ENCODE measurements at places on chromosomes 11 and 22.

- no peak for DNase-seq
Measured at GRCh38 chr11:63920126-63920938, 3.4 kb upstream of the RCOR2 start.

- DNase-seq = no peak
Measured at GRCh38 chr22:43432883-43433415, 21.1 kb downstream of the MPPED1 start.

DNA sequence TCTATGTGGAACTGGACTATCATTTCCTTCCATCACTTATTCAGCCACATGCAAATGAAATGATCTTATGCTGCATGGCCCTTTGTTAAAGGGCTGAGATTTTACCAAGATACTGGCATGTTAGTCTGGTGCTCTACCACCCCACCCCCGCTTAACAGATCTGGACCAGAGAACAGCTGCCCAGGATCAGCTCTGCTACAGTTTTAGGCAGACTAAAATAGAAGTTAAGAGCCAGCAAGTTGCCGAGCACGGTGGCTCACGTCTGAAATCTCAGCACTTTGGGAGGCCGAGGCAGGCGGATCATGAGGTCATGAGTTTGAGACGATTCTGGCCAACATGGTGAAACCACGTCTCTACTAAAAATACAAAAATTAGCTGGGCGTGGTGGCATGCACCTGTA lies 4.6 kb downstream of the DDB1 start:
- no peak for DNase-seq

DNA sequence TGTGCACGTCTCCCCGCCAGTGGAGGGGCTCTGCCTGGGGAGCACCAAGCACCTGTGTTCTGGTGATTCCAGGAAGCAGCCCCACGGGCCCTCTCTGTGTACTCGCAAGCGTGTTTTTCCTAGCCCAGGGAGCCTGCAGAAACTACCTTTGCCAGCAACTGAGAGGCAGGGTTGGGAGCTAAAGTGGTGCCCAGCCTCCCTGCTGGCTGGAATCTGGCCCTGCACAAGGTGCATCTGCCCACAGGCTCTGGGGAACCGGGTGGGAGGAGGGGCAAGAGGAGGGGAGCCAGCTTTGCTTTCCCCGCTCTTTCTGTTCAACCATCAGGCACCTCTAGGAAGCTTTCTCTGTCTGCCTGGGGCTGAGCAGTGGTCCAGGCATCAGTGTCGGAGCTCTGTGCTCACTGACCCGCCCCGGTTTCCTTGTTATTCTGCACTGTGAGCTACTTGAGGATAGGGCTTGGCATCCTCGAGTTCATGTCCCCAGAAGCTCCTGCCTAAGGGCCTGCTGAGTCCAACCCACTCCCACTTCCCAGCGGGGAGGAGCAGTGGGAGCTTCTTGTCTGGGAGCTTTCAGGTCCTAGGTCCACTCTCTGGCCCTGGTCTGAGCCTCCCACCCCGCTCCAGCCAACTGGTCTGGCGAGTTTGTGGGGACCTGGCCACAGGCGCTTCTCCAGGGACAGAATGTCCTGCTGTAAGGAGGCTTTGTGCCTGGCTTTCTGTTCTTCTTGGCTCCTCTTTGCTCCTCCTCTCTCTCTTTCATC lies 14.9 kb downstream of the DAGLA start:
- no peak for DNase-seq

DNA sequence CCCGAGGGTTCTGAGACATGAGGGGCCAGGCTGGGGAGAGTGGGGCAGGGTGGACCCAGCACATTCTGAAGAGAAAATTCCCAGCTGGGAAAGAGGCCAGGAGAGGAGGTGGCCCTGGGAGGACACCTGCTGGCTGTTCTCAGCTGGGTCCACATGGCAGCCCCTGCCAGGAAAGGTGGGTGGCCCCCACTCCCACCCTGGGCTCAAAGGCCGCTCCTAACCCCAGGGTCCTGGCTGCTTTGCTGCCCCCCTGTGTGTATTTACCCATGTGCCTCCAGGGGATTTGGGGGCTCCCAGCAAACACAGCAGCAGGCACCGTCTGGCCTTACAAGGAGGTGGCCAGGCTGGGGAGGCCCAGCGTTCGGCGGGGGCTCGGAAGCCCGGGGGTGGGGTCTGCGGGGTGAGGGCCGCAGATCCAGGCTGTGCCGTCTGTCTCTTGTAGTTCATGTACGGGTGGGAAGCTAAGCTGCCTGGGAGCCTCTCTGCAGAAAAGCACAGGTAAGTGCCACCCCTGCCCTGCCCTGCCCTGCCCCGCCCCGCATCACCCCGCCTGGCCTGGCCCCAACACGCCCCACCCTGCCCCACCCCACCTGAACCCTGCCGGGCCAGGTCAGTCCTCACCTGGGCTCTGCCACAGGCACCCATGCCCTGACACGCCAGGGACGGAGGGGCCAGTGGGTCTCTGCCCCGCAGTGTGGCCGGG lies 10.6 kb downstream of the MUC5B start:
- DNase-seq = no peak

GRCh38 chr11:116690611-116691010 lies 82.2 kb downstream of the BUD13 start:
- no peak for DNase-seq
